ENCODE measurements at places on chromosomes 7 and 10. TPM values are rescaled to one million over a fixed set of nuclear protein-coding genes. Genes with fewer than 3 reads are reported as not detected.
A peak's percentile ranks its signal among the peaks of the same experiment; 100 is the strongest.

GRCh38 chr10:84204610-84205009, 10.3 kb downstream of the CDHR1 start:
- no peak overlapping the region for H3K27ac ChIP-seq
- DNase-seq: no peak
- no peak overlapping the region for H3K4me3 ChIP-seq
- H3K36me3 ChIP-seq: no peaks in the 10 kb centered on the region
- H3K27me3 ChIP-seq: peaks cover 6% of the 10 kb centered on the region
- H3K4me1 ChIP-seq: no peaks in the 10 kb centered on the region

Gene RHOBTB1
- total RNA-seq: 16.2 TPM

DNA sequence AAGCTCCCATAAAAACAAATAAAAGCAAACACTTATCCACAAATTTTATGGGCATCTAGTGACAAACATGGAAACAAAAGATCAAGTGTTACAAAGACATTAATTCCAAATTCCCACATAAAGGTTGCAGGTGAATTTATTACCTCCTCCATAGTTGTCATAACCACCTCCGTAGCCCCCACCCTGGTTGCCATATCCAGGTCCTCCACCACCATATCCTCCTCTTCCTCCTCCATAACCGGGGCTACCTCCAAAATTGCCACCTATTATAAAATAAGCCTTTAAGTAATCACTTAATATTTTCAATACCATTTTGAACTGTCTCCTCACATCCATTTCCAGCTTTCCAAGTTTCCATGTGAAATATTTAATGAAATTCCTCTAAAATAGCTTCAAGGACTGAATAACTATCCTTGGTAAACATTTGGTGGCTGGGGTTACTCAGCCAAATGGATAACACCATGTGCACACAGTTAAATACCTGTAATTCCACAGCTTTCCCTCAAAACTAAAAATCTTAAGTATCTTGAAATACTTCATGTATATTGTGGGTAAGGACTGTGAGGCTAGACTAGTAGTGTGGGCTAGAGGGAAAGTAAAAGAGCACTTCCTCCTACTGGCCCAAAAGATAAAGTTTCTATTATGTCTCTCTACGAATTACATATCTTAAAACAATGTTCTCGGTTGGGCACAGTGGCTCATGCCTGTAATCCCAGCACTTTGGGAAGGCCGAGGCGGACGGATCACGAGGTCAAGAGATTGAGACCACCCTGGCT, 6.9 kb downstream of the HNRNPA2B1 start:
- no peaks in the 10 kb centered on the region for H3K27me3 ChIP-seq
- H3K36me3 ChIP-seq: peaks cover 96% of the 10 kb centered on the region
- H3K4me1 ChIP-seq: peaks cover 26% of the 10 kb centered on the region
- no peak for DNase-seq

GRCh38 chr7:37201003-37201875, 247.4 kb downstream of the ELMO1 start:
- no peaks in the 10 kb centered on the region for H3K36me3 ChIP-seq
- no peaks in the 10 kb centered on the region for H3K4me1 ChIP-seq
- H3K27me3 ChIP-seq: no peaks in the 10 kb centered on the region
- no peak overlapping the region for H3K4me3 ChIP-seq
- H3K27ac ChIP-seq: no peak overlapping the region
- peak; percentile 85 for DNase-seq

GRCh38 chr7:156121956-156122355, 309.7 kb upstream of the SHH start:
- no peak overlapping the region for H3K4me3 ChIP-seq
- DNase-seq: no peak
- no peaks in the 10 kb centered on the region for H3K36me3 ChIP-seq

Gene TAS2R5
- not detected for total RNA-seq

Gene CUBN
- total RNA-seq: 0.65 TPM

DNA sequence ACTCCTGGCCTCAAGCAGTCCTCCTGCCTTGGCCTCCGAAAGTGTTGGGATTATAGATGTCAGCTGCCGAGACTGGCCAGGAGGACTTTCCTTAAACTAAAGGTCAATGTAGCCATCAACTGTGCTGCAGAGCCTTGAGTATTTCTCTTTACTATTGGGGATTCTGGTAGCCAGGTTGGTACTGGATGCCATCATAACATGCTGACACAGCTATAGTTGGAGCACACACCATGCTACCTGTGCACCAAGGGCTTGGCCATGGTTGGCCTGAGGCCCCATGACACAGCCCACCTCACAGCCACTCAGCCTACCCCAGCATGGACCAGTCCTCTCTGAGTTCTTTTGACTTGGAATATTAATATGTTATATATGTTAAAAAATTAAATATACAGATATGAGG, 54.4 kb downstream of the HECTD2 start:
- no peak overlapping the region for H3K27ac ChIP-seq
- DNase-seq: no peak
- peaks cover 15% of the 10 kb centered on the region for H3K4me1 ChIP-seq
- no peak overlapping the region for H3K4me3 ChIP-seq

Gene ZNF212
- total RNA-seq: 4.1 TPM

Gene ANKRD2
- total RNA-seq: not detected

Gene ZSCAN21
- 3.4 TPM for total RNA-seq

DNA sequence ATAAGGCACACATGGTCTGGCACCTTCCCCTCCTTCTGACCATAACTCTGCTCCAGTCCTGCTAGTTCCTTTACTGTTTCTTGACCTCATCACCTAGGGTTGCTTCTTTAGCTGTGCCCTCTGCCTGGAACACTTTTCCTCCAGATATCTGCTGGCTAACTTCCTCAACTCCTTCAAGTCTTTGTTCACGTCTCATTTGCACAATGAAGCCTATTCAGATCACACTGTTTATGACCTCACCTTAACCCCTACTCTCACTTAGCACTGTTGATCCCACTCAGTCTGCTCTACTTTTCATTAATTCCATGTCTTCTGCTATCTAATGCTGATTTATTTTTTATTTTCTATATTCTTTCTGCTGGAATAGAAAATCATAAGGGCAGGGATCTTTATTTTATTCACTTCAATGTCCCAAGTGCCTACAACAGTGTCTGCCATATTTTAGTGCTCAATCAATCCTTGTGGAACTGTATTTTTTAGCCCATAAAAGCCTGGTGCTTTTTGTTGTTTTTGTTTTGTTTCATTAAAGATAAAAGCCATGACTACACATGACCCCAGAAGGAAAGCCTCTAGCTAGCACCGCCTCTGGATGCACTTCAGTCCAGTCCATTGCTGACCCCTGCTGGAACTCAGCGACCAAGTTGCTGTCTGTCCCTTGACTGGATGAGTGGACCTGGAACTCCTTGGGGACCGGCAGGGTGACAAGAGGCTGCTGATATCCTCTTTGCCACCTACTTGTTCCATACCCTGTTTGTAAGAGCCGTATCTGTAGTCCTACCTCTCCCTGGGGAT, 12.3 kb downstream of the KLF14 start:
- 0 out of 2 replicates have a peak, but pooled peaks cover 8% of the 10 kb centered on the region for H3K27me3 ChIP-seq
- H3K36me3 ChIP-seq: no peaks in the 10 kb centered on the region
- H3K4me3 ChIP-seq: no peak overlapping the region
- no peak overlapping the region for H3K27ac ChIP-seq

Gene FKBP9
- 556 TPM for total RNA-seq

- H3K4me1 ChIP-seq: peaks cover 25% of the 10 kb centered on the region
- no peak overlapping the region for H3K4me3 ChIP-seq
- no peak for DNase-seq
- H3K27me3 ChIP-seq: no peaks in the 10 kb centered on the region
- H3K36me3 ChIP-seq: no peaks in the 10 kb centered on the region
These were observed 19.9 kb upstream of the IFIT1B start for GRCh38 chr10:89357975-89358374.

DNA sequence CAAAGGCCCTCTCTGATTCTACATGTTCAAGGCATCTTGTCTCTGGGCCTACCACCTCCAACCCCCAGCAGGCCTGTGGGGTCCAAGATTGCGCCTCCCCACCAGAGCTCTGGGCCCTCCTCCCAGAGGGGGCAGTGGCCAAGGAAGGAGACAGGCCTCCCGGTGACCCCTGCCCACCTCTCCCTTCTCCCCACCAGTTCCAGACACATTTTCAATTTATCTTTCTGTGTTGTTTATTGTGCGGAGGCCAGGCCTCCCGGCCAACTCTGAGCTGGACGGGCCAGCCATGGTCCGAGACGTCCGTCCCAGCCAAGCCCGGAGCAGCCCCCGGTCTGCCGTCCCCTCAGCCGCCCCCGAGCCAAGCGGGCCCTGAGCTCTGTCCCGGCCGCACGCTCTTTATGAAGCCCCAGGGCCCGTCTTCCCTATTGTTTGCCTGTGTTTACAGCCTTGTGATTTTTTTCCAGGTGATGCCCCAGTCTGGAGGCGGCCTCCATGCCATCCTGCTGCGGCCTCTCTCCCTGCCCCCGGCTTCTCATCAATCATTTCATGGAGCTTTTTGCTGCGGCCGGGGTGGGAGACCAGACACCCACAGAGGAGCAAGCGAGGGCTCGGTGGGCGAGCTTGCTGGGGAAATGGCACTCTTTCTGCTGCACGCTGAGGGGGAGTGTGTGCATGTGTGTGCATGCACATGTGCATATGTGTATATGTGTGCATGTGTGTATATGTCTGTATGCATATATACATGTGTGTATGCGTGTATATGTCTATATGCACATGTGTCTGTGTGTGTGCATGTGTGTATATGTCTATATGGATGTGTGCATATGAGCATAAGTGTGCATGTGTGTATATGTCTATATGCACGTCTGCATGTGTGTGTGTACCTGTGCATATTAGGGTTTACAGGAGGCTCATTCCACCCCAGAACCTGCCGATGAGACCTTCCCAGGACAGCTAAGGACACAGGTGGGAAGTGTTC, 52.7 kb upstream of the ELN start:
- H3K36me3 ChIP-seq: no peaks in the 10 kb centered on the region
- H3K4me1 ChIP-seq: peaks cover 25% of the 10 kb centered on the region
- H3K4me3 ChIP-seq: no peak overlapping the region
- no peaks in the 10 kb centered on the region for H3K27me3 ChIP-seq
- no peak for DNase-seq
- no peak overlapping the region for H3K27ac ChIP-seq

GRCh38 chr10:12726971-12727831, 274.3 kb downstream of the CCDC3 start:
- no peaks in the 10 kb centered on the region for H3K36me3 ChIP-seq
- peaks cover 37% of the 10 kb centered on the region for H3K27me3 ChIP-seq
- no peak overlapping the region for H3K27ac ChIP-seq
- no peak overlapping the region for H3K4me3 ChIP-seq

DNA sequence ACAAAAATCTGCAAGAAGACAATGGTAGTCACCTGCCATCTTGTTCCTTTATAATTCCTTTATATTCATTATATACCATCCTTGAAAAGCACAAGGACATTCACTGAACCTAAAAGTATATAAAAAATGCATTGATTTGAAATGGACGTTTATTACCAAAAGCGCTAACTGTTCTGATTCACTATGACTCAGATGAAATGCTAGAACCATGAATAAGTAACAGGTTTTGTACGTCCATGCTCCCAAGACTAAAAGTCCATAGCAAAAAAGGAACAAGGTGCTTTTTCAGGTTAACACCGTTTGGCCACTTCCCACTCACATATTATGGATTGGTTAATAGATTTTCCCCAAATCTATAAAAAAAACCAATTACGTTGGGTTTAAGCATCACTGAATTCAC, 109.4 kb downstream of the PPP1R17 start:
- no peaks in the 10 kb centered on the region for H3K27me3 ChIP-seq
- H3K4me3 ChIP-seq: no peak overlapping the region
- DNase-seq: peak; percentile 32
- H3K4me1 ChIP-seq: peaks cover 7% of the 10 kb centered on the region
- no peaks in the 10 kb centered on the region for H3K36me3 ChIP-seq

- H3K4me3 ChIP-seq: no peak overlapping the region
- peak; percentile 37 for DNase-seq
- H3K36me3 ChIP-seq: no peaks in the 10 kb centered on the region
- no peaks in the 10 kb centered on the region for H3K4me1 ChIP-seq
These were observed 60.8 kb downstream of the PTTG1IP2 start for GRCh38 chr7:90530263-90530662.

DNA sequence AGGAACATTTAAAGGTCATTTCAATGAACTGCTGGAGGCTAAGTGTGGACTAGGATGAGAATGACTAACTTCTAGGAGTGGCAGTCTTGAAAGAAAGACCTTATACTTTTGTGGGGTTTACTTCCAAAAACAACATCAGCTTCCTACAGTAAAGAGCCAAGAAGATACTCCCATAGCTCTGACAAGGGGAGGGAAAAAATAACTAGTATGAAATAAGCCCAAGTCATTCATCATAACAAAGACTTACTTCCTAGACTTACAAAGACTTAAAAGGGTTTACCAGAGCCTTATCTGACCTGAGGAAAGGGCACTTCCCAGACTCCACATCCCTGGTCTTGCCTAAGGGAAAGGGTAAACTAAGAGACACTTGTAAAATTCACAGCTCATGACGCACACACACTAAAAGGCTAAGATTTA, 31.7 kb downstream of the ARHGAP12 start:
- no peaks in the 10 kb centered on the region for H3K27me3 ChIP-seq
- no peaks in the 10 kb centered on the region for H3K36me3 ChIP-seq
- peak overlapping the region; percentile 73 for H3K27ac ChIP-seq
- H3K4me3 ChIP-seq: no peak overlapping the region
- H3K4me1 ChIP-seq: peaks cover 19% of the 10 kb centered on the region

Gene H2BK1
- total RNA-seq: not detected

Gene RBM20
- total RNA-seq: 0.13 TPM

GRCh38 chr7:122902751-122903495, 16.7 kb upstream of the CADPS2 start:
- no peaks in the 10 kb centered on the region for H3K4me1 ChIP-seq
- peak; percentile 6 for DNase-seq
- no peak overlapping the region for H3K27ac ChIP-seq
- no peaks in the 10 kb centered on the region for H3K27me3 ChIP-seq
- H3K4me3 ChIP-seq: no peak overlapping the region
- H3K36me3 ChIP-seq: no peaks in the 10 kb centered on the region

Gene AGR2
- not detected for total RNA-seq

DNA sequence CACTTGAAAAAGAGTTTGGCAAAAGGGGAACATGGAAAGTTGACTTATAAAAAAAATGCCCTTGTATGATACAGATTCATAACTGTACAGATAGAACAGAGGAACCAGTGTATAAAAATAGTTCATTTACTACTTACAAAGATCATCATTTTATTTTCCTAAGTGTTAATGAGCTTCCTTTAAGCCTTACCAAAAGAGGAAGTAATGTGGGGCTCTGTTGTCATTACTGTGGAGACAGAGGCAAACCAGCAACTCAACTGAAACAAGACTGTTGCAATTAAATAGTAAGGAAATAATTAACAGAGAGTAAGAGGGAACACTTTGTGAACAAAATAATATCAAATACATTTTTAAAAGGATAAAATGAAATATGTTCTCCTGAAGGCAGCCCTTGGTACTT, 526.2 kb upstream of the ADARB2 start:
- no peaks in the 10 kb centered on the region for H3K27me3 ChIP-seq
- DNase-seq: no peak
- H3K27ac ChIP-seq: no peak overlapping the region
- no peaks in the 10 kb centered on the region for H3K36me3 ChIP-seq
- H3K4me3 ChIP-seq: no peak overlapping the region

GRCh38 chr10:100829933-100830727, 82.6 kb upstream of the SLF2 start:
- no peak overlapping the region for H3K27ac ChIP-seq
- DNase-seq: no peak
- H3K4me1 ChIP-seq: no peaks in the 10 kb centered on the region
- H3K36me3 ChIP-seq: no peaks in the 10 kb centered on the region
- no peak overlapping the region for H3K4me3 ChIP-seq

Gene CAMK2B
- total RNA-seq: 2.5 TPM

Gene AKR1D1
- not detected for total RNA-seq

Gene TCAF1
- 97.0 TPM for total RNA-seq

Gene SPDYE8
- not detected for total RNA-seq

GRCh38 chr10:91352760-91353159, 57.4 kb upstream of the HECTD2 start:
- H3K27me3 ChIP-seq: no peaks in the 10 kb centered on the region
- no peak overlapping the region for H3K4me3 ChIP-seq
- DNase-seq: no peak
- no peak overlapping the region for H3K27ac ChIP-seq
- H3K36me3 ChIP-seq: no peaks in the 10 kb centered on the region

Gene IFIT1B
- not detected for total RNA-seq
